ENCODE measurements at places on chromosomes 5 and 9.

GRCh38 chr5:133840168-133840567 lies 128.3 kb downstream of the C5orf15 start:
- no peak for DNase-seq

DNA sequence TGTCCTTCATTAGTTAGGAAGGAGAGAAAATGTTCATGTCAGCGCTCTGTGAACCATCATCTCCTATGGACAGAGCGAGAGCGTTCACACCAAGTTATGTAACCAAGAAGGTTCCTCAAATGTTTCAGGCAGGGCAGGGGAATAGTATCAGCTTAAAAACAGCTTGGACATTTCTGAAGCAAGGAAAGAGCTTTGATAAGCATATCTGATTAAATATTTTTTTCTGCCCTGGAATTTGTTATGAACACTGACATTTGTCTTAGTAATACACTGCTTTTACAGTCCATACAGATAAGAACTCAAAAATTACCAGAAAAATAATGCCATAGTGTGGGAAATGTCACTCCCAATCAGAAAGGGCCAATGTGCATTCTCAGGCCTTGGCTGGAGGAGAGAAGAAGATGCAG lies 66.3 kb upstream of the LIFR start:
- DNase-seq: no peak

DNA sequence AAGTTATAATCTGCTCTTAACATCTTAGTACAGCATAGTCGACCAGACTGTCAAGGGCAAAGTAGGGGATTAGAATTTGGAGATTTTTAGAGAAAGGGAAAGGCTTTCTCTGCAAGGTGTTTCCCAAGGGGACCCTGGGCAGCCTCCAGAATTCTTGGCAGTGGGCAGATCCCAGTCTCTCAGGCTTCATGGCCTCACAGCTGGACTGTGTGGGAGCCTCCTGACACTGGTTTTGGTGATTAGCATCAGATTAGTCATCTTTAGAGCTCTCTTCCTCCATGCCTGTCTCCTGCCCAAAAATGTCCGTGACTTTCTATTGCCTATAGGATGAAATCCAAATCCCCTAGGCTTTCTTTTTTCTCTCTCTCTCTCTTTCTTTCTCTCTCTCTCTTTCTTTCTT lies 370.7 kb downstream of the ZSWIM6 start:
- no peak for DNase-seq

GRCh38 chr5:16529306-16529705 lies 63.7 kb upstream of the ZNF622 start:
- no peak for DNase-seq

GRCh38 chr5:134125039-134126015 lies 10.8 kb downstream of the TCF7 start:
- DNase-seq: no peak

GRCh38 chr9:82781921-82782392 lies 281.0 kb downstream of the RASEF start:
- DNase-seq: no peak

Measured in stimulated activated CD8-positive, alpha-beta memory T cell treated with anti-CD3 and anti-CD28 coated beads, Interleukin-7, amount 100 ng/mL, for 48 hours (primary cell).